ENCODE measurements at places on chromosomes 2 and 18. TPM values are rescaled to one million over a fixed set of nuclear protein-coding genes. Genes with fewer than 3 reads are reported as not detected.
A peak's percentile ranks its signal among the peaks of the same experiment; 100 is the strongest.

DNA sequence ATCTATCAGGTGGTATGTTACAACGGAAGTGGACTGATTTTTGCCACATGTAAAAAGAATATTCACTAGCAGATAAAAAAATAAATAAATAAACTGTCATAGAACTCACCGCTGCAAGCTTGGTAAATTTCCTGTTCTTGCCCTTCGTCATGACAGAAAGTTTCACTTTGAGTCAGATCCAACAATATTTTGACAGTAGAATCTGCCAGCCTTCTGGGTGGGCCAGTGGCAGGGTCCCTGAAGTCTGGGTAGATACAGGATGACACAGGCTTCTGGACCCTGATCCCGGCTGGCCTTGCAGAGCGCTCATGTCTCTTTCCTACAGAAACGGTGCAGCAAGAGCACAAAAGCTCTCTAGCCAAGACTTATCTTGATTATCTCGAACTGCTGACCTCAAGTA is 97.8 kb upstream of the PMAIP1 start:
- DNase-seq: no peak

GRCh38 chr2:45987856-45988255 is 309.4 kb upstream of the EPAS1 start:
- peak; percentile 64 for DNase-seq

- no peak for DNase-seq
Measured at GRCh38 chr2:28901202-28901601, 6.7 kb downstream of the WDR43 start.

GRCh38 chr18:6885992-6886796 is 156.7 kb downstream of the ARHGAP28 start:
- DNase-seq: peak; percentile 52

- DNase-seq: no peak
Measured at GRCh38 chr2:238518172-238518820, 91.6 kb downstream of the ASB1 start.

DNA sequence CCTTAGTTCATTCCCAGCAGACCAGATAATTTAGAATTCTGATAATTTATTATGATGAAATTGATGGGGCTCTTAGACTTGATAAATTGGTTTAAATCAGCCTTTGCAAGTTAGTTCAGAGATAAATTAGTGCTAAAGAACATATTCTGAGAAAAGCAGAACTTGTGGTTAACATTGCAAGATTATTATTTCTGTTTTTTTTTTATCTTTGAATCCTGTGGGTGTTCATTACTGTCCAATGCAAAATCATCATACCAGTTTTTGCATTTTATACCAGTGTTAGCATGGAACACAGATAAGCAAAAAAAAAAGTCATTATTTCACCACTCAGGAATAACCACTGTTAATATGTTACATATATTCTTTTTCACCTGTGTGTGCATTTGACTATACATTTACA is 9.1 kb downstream of the SEPTIN2 start:
- DNase-seq: no peak

DNA sequence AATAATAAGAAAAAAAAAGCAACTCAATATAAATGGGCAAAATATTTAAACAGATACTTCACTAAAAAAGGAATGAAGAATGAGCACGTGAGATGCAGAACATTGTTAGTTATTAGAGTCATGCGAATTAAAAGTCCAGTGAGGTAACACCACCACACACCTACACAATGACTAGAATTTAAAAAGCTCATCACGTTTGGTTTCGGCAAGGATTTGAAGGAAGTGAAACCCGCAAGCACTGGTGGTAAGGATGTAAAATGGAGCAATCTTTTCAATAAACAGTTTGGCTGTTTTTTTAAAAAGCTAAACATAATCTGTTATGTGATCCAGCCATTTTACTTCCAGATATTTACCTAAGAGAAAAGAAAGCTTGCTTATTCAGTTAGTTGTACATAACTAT is 1181.6 kb upstream of the CELF4 start:
- no peak for DNase-seq

DNA sequence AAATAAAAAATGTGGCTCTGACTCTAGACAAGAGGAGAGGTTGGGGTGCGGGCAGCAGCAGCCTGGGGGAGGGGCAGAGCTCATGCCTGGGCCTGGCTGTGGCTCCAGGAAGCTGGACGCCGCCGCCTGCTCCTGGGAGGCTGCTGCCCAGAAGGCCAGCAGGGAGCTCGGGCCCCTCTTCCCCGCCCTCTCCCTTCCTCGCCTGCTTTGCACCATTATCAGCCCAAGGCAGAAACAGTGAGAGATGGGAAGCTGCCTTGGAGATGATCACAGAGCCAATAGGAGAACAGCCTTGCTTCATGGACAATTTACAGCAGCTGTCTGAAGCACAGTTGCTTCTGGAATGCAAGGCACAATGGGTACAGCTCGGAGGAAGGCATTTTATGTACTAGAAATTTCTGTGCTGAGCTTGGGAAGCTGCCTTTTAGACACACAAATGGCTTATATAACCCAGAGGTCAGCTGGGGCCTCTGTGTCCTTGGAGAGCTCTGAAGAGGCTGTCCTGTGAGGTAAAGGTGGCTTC is 55.3 kb upstream of the AFF3 start:
- DNase-seq: peak; percentile 75

GRCh38 chr2:168075446-168075845 is 171.9 kb downstream of the STK39 start:
- DNase-seq: no peak

DNA sequence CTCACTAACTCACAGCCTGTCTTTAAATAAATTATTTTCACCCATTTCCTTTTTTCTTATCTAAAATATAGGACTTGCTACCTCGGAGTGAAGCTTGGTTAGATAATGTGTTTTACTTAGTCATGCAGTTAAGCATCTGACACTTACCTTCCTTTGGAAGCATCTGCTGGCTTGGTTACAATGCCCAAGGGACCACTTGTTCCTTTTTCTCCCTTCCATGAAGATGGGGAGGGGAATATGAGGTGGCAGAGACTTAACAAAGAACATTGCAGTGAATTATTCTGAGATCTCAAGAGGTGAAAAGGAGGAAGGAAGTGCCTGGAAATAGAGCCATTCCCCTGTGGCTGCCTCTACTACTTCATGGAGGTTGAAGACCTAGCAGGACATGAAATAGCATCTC is 145.4 kb upstream of the FOSL2 start:
- DNase-seq: no peak

DNA sequence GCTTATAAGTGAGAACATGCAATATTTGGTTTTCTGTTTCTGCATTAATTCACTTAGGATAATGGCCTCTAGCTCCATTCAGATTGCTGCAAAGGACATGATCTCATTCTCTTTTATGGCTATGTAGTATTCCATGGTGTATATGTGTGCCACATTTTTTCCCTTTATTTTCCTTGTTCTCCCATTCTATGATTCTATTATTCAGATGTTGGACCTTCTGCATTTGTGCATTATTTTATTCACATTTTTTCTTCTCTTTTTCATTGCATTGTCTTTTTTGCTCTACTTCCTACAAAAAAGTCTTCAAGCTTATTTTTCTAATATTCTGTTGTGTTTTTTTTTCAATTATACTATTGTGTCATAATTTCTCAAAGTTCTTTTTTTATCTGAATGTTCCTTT is 11.1 kb upstream of the ANTXR1 start:
- no peak for DNase-seq

- DNase-seq: no peak
Measured at GRCh38 chr2:120892967-120893667, 157.4 kb downstream of the GLI2 start.

DNA sequence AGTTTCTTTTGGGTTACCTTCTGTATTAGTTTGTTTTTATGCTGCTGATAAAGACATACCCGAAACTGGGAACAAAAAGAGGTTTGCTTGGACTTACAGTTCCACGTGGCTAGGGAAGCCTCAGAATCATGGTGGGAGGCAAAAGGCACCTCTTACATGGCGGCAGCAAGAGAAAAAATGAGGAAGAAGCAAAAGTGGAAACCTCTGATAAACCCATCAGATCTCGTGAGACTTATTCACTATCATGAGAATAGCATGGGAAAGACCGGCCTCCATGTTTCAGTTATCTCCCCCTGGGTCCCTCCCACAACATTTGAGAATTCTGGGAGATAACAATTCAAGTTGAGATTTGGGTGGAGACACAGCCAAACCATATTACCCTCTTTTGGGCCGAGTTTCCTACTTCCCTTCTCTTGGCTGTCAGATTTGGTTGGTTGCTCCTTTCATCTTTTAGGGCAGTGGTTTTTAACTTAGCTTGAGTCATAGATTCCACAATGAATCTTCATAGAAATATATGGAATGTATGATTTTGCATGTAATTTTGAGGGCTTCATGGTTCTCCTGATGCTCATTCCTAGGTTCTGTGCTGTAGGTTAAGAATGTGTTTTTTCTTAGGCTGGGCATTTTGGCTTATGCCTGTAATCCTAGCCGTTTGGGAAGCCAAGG is 44.2 kb downstream of the CEP192 start:
- no peak for DNase-seq

DNA sequence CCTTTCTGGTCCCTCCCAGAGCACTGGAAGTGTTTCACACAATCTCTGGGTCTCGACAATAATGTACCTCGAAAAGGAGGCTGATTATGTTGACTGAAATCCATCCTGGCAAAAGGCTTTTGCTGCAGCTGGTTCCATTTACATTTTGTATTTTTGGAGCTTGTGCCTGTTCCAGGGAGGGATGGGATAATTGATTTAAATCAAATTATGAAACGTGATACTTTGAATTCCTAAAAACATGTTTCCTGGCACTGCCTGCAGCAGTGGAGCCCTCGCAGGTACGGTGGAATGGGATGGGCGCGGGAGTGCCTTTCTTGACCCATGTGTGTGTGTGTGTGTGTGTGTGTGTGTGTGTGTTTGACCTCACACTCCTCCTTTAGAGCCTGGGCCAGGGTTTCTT is 455.5 kb upstream of the MEIS1 start:
- no peak for DNase-seq

GRCh38 chr2:107747964-107748583 is 78.6 kb upstream of the RGPD4 start:
- DNase-seq: no peak

DNA sequence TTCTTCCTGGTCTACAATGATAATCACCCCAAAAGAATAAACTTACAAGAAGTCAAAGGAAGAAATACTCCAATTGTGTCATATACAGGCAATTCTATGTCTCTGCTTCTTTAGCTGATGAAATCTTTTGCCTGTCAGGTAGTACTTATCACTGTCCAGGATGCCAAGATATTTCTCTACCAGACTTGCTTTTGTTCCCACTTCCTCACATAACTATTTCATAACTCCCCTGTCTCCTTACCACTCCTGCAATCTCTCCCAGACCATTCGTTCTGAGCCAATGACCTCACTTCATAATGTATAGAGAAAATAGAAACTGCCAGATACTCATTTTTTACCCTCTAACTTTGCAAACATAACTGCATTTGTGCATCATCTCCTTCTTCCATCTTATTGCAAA is 39.1 kb downstream of the HNMT start:
- DNase-seq: no peak

- no peak for DNase-seq
Measured at GRCh38 chr2:120429586-120430500, 83.9 kb downstream of the INHBB start.

DNA sequence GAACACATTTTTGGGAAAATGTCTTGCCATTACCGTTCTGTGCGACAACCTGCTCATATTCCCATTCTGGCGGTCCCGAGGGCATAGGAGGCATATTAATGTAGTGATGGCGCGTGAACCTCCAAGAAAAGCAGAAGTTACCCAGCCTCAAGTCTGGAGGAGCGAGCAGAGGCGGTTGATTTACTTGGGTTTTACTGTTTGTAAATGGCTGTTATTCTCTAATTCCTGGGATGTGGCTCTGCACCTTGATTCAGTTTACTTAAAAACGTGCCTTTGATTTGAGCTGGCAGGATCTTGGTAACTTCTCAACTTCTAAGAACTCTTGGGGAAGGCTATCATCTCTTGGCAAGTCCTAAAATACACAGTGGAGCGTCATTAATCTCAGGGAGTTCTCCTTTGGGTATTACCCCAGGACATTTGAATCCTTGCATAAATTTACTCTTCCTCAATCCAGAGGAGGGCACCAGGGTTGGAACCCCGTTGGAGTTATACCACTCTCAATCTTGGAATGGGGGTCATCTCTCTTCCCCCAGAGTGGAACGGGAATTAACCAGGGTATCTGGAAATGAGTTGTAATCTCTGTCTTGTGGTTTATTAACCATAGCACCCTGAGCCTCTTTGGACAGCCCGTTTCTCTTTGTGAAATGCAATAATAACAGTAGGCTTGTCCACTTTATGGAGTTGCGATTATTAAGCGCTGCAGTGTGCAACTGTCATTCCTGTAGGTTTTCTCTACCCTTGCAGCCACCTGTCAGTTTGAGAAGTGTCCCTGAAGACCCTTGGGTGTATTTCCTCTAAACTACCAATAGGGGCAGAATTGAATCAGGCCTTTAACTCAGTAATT is 2.1 kb downstream of the HK2 start:
- peak; percentile 42 for DNase-seq

DNA sequence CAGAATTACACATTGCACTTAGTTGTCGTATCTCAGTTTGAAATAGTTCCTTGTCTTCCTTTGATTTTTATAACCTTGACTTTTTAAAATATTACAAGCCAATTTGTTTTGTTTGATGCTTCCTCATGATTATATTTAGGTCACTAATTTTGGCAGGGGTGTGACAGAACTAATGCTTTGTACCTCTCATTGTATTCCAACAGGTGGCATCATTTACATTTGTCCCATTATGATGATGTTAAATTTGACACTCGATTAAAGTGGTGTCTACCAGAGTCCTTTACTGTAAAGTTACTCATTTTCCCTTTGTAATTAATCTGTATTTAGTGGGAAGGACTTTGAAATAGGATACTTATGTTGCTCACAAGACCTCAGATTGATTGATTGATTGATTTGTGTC is 21.5 kb upstream of the MFSD2B start:
- DNase-seq: no peak

GRCh38 chr2:158459161-158460003 is 2.6 kb downstream of the PKP4 start:
- DNase-seq: peak; percentile 51

GRCh38 chr2:229955663-229956062 is 33.4 kb downstream of the FBXO36 start:
- DNase-seq: no peak

- no peak for DNase-seq
Measured at GRCh38 chr2:14937336-14937735, 304.8 kb downstream of the LRATD1 start.

GRCh38 chr2:55805686-55806085 is 112.0 kb upstream of the PNPT1 start:
- peak; percentile 41 for DNase-seq

GRCh38 chr18:36492604-36493329 is 195.3 kb downstream of the FHOD3 start:
- DNase-seq: no peak

DNA sequence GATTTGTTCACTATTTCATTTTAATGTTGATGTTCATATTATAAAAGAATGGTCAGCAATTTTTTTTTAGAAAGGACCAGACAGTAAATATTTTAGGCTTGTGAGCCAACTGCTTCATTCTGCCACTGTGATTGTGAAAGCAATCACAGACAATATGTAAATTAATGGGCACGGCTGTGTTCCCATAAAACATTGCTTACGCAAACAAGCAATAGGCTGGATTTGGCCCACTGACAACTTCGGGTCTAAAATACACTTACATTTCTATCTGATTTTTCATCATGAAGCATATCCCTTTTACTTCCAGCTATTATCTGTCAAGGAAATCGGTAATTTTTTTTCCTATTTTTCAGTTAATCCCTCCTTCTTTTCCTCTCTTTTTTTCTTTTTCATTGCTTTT is 182.2 kb upstream of the CDH2 start:
- no peak for DNase-seq

- DNase-seq: peak; percentile 74
Measured at GRCh38 chr2:234496835-234497593, at the start of gene ARL4C. TSS of gene ARL4C (minus strand) at chr2:234497081. CDS start at chr2:234496586, 495 bp downstream.

Gene CNRIP1
- total RNA-seq: 19.8 TPM

Gene NYAP2
- not detected for total RNA-seq

Gene OR6B2
- total RNA-seq: not detected

Gene SPC25
- 19.0 TPM for total RNA-seq

Gene CCDC68
- not detected for total RNA-seq

Gene RALBP1
- 54.2 TPM for total RNA-seq

Data from G401 (cell line).